ENCODE measurements at places on chromosomes 16 and 17.

GRCh38 chr17:33966410-33967059 is 288.6 kb upstream of the CCL2 start:
- DNase-seq = no peak

DNA sequence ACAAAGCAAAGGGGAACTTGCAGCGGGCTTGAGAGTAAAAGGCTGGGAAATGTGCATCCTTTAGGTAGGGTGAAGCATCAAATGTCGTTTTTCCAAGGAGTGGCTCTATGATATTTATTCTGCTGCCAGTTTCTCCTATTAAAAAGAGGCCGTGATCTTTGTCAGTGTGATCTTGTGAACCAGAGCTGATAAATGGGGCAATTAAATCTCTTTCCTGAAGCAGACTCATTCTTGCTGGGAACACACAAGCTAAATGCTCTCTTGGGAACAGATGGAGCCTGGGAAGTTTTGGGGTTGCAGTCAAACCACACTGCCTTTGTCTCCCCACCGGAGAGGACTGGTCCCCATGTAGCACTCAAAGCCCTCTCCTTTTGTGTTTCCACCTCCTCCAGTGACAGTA is 408.9 kb downstream of the GRIN2A start:
- DNase-seq = no peak

DNA sequence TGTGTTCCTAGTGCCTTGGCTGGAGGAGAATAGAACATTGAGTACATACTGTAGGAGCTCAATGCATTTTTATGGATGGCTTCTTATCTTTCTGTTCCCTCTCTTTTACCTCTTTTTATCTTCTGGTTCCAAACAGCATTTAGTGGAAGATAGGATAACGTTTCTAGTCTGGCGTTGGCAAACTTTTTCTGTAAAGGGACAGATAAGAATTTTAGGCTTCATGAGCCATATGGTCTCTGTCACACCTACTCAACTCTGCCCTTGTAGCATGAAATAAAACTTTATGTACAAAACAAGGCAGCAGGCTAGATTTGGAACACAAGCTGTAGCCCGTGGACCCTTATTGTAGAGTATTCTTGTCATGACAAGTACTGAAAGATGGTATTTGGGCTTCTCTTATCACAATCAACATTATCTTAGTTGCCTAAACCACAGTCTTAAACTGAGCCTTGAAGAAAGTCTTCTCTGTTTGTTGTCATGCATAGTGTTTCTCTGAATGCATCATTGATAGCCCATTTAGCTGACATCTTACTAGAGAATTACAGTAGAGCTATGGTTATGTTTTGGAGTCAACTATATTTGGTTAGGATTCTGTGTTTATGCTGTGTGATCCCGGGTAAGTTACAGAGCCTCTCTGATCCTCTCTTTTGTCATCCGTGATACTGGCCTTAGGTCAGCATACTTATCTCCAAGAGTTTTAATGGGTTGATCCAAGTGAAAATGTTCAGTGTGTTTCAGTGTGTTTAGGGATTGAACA is 80.2 kb downstream of the HS3ST4 start:
- DNase-seq = no peak

- no peak for DNase-seq
Measured at GRCh38 chr17:42273474-42274252, 2.5 kb downstream of the STAT5B start.
